ENCODE measurements at places on chromosomes 1 and 21.

- DNase-seq = peak; percentile 75
Observed at GRCh38 chr1:26145041-26145959, 13.6 kb upstream of the FAM110D start.

- no peak for DNase-seq
Observed at GRCh38 chr1:1626207-1627141, 5.5 kb upstream of the MMP23B start.

DNA sequence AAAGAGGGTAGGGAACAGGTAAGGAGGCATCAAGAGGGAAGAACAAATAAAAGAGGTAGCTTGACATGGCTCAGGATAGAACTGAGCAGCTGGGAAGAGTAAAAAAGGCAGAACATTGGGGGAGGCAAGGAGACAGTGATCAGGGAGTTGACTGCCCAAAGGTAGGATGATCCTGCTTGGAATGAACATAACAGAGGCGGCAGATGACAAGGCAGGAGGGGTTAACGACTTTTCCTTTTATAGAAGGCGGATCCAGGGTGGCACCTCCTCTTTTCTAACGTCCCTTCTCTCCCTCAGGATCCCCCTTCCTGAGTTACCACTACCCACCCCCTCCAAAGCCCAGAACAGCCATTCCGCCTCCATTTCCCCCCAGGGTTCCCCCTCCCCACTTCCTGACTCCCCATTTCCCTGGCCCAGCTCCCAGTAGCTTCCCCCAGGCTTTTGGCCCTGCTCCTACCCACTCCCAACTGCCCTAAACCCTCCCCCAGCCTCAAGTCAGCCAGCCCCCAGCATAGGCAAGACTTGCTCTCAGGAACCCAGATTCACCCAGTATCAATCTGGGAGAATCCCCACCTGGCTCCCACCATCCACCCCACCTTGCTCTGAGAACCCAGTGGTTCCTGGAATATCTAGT, 769 bp upstream of the ADAMTS4 start:
- no peak for DNase-seq

DNA sequence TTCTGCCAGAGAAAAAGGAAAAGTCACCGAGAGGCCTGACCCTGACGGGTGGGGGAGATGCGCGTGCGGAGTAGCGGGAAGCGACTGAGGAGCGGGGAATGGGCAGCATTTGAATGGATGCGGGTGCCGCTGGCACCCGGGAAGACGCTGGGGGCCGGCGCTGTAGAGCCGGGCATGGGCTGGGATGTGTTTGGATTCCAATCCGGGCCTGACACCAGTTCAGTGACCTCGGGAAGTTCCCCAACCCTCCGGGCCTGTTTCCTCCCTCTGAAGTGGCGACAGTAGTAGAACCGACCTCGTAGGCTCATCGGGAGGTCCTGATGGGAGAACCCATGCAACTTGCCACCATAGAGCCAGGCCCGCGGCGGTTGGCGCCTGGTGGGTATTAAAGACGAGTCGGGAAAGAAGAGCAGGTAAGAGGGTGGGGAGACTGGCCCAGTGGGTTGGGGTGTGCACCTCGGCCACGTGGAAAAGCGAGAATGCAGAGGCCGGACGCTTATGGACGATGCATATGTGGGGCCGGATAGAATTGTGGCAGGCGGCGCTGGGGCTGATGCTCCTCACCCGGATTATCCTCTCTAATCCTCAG, 642 bp upstream of the SLC16A1 start:
- DNase-seq = no peak

DNA sequence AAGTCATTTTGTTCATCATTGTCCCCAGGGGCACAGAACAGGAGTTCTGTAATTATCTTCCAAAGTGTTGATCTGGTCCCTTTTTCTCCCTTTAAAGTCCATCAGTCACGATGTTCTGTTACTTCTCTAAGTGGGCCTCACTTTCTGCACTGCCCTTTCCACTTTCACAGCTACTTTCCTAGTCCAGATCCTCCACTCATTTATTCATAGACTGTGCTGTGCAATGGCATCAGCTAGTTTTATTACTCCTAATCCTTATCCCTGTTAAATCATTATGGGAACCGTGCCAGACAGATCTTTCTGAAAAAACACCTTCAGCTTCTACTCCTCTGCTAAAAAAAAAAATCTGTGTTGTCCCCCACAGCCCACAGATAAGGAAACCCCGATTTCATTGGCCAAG, 64.0 kb upstream of the BCL10 start:
- DNase-seq = no peak

GRCh38 chr1:217525773-217526490, 105.0 kb downstream of the GPATCH2 start:
- no peak for DNase-seq

GRCh38 chr1:229716069-229716468, 90.0 kb downstream of the URB2 start:
- peak; percentile 87 for DNase-seq

DNA sequence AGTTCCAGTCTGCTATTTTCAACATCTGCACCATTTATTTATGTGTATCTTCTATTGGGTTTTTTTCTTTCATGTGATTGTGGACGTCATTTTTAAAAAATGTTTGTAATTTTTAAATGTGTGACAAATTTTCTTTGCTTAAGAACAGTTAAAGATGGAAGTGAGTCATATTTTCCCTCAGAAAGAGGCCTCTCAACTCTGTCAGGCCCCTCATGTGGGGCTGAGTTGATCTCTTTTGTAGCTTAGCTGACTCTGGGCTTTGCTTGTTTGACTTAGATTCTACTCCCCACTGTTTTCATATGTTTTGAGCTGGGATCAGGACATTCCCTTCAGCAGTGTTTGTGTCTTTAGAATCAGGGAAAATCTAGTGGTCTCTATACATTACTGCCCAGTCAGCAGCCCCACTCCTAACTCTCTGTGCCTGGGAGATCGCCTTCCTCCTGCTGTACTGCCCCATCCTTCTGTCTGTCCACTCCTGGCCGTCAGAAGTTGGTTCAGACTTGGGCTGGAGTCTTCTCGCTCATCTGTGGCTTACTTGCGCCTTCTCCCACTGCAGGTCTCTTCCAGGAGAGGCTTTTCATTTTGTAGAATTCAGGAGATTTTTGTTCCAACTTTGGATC, 137.4 kb downstream of the DYRK1A start:
- DNase-seq = peak; percentile 54

- DNase-seq = peak; percentile 87
Observed at GRCh38 chr1:95041491-95042165, 31.1 kb downstream of the ALG14 start.

GRCh38 chr1:203056012-203056411, 29.7 kb downstream of the PPFIA4 start:
- DNase-seq = no peak

DNA sequence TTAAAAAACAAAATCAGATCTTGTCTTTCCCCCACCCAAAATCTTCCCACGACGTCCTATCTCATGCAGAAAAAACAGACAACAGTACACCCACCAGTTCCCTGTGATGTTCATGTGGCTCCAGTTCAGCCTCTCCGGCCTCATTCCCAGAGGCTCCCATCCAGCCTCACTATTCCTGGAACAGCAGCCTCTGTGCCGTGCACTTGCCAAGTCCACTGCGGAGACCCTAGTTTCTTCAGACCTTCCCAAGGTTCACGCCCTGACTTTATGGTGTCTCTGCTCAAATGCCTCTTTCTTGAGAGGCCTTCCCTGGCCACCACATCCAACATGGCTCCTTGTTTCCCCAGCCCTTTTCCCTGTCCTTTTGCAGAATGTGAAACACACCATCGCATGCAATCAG, 106.3 kb upstream of the BACE2 start:
- no peak for DNase-seq

DNA sequence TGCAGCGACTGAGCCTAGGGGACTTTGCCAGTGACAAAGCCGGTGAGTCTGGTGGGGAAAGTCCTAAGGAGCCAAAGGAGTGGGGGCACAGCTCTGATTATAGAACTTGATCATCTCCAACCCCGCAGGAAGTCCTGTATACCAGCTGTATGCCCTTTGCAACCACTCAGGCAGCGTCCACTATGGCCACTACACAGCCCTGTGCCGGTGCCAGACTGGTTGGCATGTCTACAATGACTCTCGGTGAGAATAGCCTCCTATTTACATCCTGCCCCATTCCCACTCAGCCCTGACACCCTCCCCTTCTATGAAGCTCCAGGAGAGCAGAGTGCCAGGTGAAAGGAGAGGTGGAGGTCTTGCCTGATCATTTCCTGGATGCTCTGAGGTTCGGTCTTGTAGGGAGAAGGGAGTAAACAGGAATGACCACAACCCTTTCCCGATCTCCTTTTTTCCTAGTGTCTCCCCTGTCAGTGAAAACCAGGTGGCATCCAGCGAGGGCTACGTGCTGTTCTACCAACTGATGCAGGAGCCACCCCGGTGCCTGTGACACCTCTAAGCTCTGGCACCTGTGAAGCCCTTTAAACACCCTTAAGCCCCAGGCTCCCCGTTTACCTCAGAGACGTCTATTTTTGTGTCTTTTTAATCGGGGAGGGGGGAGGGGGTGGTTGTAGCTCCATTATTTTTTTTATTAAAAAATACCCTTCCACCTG, 1.2 kb upstream of the PPOX start:
- no peak for DNase-seq

DNA sequence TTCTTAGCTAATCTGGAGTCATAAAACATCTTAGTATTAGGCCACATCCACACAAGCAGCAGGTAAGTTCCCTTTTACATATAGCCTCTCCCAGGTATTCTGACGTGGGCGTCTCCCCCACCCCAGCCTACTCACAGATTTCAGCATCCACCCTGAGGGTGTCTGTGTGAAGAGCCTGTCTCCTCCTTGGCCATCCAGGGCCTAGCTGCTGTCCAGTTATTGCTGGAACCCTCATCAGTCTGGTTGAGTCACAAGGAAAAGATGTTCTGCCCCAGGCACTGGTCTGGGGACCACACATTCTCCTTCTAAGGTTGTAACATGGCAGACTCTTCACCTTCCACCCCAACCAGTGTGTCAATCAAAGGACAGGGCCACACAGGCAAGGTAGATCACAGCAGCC, 57.6 kb downstream of the ETS2 start:
- DNase-seq = no peak

All from astrocyte of the cerebellum (primary cell).